T-helper 2 cell (primary cell): ENCODE measurements at places on chromosomes 11 and 22.

GRCh38 chr22:48402591-48403031 lies 1425.1 kb downstream of the BRD1 start:
- DNase-seq, result no peak

- DNase-seq, result no peak
Measured at GRCh38 chr11:2036863-2037486, 39.3 kb upstream of the H19 start.

GRCh38 chr11:126603486-126603885 lies 248.0 kb downstream of the ST3GAL4 start:
- DNase-seq, result no peak

DNA sequence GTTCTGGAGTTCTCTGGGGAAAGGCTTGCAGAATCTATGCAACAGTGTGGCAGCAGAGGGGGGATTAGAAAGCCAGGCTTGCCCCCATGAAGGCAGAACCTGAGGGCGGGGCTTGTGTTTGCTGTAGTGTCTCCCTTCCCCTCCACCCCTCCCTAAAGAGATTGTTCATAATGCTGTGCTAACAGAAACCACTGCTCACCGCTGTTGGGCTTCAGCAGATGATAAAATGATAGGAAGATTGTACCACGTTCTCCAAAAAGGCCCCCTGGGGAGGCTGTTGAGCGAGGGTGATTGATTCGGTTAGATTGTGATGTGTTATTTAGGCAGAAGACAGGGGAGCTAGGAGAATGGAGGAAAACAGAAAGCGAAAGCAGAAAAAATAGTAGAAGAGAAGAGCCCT lies 215.2 kb upstream of the NCAM1 start:
- no peak for DNase-seq

DNA sequence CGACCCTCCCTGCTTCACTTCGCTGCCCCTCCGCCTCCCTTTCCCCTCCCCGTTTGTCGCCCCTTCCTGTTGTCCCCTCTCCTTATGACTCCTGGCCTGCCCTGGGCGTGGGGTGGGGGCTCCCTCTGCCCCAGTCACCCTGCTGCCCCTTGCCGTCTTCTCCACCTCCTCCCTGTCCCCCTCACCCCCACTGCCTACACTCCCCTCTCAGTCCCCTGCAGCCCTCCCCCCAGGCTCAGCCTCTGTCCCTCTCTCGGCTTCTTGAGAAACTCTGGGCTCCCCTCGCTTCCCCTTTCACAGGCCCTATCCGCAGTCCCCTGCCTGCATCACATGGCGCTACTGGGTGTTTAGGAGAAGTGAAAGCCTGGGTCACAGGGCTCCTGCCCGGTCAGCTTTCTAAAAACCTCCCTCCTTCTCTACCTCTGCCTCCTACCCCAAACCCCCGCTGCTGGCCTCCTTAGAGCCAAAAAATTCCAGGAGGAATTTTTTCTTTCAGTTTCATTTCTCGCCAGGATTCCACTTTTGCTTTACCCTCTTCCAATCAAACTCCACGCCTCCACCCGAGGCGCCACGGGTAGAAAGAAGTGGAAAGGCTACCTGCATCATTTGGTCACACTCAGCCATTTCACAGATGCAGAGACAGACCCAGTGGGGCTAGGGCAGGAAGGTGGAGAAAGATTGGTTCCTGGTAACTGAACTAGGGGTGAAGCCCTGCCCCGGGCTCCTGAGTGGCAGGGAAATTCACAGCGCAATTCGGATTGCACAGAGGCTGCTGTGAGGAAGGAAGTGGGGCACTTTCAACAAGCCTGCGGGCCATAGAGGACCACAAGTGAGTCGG lies at the start of gene SLC15A3:
Gene SLC15A3 (minus strand): TSS at position 273 of the 838 bp plus-strand sequence. CDS start 625 bp downstream, outside the sequence.
- DNase-seq, result no peak

DNA sequence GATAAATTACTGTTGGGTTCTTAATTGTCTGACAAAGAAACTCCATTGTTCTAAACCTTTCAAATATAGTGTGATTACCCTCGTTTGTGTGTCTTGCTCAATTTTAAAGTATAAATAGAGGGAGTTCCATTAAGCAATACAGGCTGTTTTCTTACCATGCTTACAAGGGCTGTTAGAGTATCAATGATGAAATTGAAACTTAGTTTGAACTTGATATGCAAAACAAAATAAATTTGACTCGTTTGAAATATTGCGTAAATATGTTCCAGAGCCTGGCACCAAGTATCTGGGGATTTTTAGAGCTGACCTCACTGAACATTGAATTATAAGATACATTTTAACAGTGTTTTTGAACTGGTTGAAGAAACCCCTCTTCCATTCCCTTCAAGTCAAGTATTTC lies 31.7 kb downstream of the TEAD1 start:
- no peak for DNase-seq

GRCh38 chr22:22556995-22557925 lies 1.8 kb downstream of the PRAME start:
- DNase-seq, result no peak

DNA sequence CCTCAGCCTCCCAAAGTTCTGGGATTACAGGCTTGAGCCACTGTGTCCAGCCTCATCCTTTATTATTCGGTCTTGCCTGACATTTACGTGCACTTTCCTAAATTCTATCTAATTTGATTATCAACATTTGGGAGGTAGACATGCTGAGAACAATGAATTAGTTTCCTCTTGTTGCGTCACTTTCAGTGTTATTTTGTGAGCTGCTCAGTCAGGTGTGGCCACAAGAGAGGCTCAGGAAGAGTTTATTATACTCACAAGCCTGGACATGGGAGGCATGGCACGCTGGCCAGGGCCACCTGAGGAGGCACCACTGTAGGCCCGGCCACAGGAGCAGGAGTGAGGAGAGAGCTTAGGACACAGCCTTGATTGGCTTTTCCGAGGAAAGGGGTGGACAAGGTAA lies 59.7 kb upstream of the RBFOX2 start:
- no peak for DNase-seq

DNA sequence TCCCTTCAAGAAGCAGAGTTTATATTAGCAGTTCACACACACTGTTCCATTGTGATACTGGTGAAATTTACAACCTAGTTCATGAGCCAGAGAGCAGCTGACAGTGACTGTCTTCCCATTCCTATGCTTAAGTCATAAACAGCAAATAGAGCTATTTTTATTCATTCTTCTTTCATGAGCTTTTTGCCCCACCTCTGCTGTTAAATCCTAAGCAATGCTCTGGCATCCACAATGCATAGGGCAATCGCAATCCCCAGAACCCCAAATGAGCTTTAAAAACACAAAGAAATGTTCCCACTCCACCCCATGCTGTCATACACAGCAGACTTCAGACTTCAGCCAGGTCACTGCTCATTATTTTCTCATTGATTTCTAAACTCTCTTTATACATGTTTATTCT lies 307.5 kb downstream of the ETS1 start:
- no peak for DNase-seq

GRCh38 chr11:45511566-45511965 lies 153.9 kb downstream of the CHST1 start:
- DNase-seq, result no peak

DNA sequence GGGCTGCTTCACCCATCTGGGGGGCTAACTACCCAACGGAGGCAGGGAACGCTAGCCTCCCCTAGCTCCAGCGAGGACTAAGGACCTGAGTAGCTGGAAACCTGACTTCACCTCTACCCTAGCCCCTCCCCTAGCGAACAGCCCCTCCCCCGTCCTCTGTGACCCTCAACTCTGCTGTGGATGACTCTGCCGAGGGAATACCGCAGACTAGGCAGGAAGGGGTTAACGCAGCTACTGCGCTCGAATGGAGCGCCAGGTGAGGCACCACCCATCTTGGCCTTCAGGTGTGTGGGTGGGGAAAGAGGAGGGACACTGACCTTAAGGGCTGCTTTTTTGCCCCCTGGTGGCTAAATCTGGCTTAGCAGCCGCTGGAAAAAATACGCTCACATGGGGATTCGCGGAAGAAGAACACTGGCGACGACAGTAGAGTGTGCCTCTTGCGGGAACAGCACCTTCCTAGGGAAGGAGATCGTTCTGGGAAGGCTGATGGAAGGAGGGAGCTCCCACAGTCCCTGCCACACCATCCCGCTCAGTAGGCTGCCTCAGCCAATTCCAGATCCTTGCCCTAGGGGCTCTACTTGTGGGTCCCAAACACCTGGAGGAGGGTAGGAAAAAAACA lies 4.5 kb upstream of the BCL9L start:
- peak; percentile 79 for DNase-seq

DNA sequence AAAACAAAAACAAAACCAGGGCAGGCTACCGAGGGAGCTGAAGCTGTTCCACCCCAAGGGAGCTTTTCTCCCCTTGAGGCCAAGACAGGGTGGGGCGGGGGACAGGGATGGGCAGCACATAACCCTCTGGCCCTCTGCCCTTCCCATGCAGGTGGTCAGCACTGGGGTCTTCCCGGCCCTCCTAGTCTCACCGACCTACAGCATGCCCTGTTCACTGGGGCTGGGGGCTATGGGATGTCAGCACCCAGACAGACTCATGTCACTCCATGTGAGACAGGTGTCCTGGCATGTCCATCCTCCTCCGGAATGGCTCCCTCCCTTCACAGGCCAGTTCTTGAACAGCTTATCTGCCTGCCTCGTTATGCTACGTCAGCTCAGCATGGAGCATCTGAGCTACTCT lies 51.7 kb downstream of the DSCAML1 start:
- no peak for DNase-seq

DNA sequence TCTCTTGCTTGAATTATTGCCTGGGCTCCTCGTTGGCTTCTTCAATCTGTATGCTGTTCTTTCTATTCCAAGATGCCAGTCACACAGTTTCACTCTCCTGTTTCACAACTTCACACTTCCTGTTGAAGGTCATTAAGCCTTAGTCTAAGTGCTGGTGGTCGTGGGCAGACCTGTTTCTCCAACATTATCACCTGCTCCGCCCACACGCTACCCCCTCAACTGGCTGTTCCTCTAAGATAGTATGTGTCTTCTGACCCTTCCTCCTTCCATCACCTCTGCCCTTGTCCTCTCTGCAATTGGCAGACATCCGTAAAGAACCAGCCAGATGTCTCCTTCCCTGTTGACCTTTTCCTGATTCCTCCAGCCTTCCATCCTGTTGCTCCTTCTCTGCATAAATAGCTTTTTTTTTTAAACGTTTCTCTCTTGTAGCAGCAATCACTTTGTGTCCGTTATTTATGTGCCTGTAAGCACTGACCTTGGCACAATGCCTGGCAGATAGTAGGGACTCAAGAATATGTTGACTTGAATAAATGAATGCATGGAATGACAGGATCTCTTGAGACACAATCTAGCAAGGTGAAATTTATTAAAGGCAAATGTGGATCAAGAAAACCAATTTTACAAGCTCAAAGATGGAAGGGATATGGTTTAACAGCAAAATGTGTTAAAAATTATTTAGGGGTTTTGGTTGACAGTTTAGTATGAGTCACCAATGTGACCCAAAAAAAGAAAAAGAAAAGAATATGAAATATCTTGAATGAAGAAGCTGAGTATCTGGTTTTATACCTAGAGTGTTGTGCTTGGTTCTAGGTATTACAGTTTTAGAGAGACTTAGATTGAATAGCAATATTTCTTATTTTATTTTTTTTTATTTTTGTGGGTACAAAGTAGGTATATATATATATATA lies 12.6 kb downstream of the DIXDC1 start:
- DNase-seq, result no peak

DNA sequence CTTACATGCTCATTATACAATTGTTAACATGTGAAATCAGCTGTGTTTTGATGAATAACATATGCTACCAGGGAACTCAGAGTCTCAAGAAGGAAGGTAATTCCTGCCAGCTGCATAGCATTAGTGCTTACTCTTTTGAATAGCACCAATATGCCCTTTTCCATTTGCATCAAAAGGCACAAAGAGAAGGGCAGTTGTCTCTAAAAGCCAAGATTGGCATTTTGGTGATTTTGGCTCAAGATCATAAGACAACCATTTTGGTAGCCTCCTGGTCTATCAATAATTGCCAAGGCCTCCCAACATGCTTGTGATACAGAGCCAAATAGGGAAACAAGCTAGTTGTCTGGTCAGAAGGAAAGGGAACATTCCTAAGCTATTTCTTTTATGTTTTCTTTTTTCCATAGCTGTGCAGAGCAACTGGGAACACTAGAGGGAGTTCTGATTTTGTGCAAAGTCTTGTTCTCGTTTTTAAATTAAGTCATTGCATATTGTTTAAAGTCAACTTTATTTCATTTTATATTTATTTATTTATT lies 416.7 kb upstream of the CHORDC1 start:
- DNase-seq, result no peak

DNA sequence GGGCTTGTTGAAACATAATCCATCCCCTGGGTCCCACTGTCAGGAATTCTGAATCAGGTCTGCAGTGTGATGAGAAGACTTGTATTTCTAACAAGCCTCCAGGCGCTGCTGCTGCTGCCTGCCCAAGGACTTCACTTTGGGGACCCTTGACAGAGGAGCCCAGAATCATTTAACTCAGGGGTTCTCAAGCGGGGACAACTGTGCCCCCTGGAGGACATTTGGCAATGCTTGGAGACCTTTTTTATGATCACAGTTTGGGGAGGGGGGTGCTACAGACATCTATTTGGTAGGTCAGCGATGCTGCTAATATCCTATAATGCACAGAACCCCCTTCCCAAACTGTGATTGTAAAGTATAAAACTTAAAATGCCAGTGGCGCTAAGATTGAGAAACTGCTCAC lies 312.8 kb downstream of the OPCML start:
- no peak for DNase-seq

- peak; percentile 18 for DNase-seq
Measured at GRCh38 chr22:37544955-37545702, 15.2 kb upstream of the CDC42EP1 start.

DNA sequence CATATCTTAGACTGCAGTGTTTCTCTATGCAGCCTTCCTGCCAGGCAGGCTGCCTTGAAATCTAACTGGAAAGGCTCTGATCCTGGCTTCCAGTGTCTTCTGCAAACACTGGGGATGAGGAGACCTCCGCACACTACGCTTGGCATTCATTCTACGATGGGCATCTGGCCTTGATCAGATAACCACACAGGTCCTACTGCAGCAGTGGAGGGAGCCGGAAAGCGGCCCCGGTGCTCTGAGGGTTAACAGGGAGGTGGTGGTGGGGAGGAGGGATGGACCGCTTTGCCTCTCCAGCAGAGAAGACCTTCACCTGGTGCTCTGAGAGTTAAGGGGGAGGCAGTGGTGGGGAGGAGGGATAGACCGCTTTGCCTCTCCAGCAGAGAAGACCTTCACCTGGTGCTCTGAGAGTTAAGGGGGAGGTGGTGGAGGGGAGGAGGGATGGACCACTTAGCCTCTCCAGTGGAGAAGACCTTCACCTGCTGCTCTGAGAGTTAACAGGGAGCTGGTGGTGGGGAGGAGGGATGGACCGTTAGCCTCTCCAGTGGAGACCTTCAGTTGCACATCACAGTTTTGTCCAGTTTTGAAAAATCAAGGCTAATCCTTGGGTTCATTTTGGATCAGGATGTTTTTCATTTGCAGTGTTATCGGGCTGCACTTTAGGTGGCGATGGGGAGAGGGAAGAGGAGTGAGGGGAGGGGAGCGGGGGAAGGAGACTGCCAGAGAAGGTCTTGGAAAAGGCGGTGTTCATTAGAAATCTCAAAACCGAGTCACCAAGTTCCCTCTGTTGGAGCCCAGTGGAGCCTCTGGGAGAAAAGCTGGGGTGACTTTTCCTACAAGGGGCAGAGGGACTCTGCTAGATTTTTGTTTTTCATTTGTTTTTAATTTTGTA lies 5.6 kb downstream of the GAL start:
- no peak for DNase-seq

- no peak for DNase-seq
Measured at GRCh38 chr11:31651822-31652221, 142.3 kb downstream of the ELP4 start.

GRCh38 chr22:29346659-29347058 lies 31.2 kb upstream of the RASL10A start:
- DNase-seq, result no peak
